COR-L47 (cell line): ENCODE measurements at places on chromosomes 2 and 18.

DNA sequence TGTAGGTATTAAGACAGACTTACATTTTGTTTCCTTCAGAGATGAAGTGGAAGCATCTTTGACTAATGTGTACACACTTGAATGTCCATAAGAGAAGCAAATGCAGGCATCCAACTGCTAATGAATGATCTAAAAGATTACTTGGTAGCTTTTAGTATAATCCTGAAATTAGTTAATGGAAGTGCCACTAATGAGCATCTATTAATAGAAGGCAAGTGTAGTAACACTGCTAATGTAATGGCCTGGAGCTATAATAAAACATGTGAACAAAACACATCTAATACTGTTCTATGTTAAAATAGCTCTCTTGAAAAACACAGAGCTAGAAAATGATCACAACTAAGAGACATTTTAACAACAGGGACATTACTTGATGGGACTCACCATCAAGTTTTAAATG, 225.3 kb downstream of the SLC8A1 start:
- no peak for DNase-seq

- DNase-seq, result no peak
Measured at GRCh38 chr2:65483763-65484162, 51.4 kb upstream of the SPRED2 start.

DNA sequence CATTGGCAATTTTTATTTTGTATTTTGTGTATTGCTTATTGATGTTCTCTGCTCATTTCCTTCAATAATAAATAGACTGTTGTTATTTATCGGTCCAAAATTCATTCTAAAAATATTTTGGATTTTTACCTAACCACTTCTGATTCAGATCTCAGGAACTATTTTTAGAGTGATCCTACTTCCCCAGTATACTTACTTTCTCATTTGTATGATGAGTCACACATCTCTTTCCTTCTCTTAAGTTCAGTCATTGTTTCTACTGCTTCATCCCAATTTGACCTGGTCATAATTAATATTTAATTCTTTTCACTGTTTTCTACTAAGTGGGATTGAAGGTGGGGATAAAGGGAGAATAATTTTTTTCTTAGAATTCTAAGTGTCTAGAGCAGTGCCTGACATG, 75.1 kb downstream of the AGPS start:
- no peak for DNase-seq

DNA sequence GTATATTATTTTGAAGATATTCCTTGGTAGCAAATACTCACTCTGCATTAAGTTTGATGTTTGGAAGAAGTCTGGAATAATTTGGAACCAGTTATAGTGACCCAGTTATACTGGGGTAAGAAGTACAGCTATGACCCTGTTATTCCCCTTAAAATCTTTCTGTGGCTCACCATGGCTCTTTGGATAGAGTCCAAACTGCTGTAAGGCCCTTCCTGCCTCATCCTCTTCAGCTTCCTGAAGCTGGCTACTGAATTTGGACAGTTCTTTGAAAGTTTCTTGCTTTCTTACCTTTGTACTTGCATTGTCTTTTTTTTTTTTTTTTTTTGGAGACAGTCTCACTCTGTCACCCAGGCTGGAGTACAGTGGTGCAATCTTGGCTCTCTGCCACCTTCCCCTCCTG, 85.6 kb downstream of the ABI2 start:
- no peak for DNase-seq

- no peak for DNase-seq
Measured at GRCh38 chr2:137952586-137953129, 11.6 kb upstream of the HNMT start.

GRCh38 chr2:37638973-37639372, 32.5 kb downstream of the CDC42EP3 start:
- no peak for DNase-seq

- DNase-seq, result no peak
Measured at GRCh38 chr2:145584353-145584752, 1064.4 kb upstream of the ZEB2 start.

DNA sequence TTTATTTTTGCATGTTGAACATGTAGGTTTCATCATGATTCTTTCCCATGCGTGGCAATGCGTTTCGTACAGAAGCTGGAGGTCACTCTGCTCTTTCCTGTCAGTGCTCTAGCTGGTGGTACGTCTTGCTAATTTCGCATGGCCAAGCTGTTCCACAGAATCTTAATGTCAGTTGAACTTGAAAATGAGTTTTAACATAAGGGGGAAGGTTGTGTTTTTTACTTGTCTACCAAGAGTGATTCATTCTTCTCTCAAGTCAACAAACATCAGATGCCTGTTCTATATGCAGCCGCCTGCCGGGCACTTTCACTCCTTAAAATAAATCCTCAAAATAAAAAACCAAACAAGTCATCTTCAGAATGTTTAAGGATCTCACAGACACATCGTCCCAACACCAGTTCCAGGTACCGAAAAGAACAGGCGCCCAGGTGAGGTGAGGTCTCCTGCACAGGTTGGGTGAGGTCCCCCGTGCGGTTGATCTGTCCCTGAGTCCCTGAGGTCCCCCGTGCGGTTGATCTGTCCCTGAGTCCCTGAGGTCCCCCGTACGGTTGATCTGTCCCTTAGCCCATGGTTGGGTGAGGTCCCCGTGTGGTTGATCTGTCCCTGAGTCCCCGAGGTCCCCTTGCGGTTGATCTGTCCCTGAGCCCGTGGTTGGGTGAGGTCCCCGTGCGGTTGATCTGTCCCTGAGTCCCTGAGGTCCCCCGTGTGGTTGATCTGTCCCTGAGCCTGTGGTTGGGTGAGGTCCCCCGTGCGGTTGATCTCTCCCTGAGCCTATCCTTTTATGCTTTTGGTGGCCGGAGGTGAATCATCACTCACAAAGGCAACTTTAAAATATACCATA, 57.0 kb upstream of the KCNG2 start:
- DNase-seq, result no peak

- DNase-seq, result no peak
Measured at GRCh38 chr2:182652326-182652725, 63.7 kb upstream of the DNAJC10 start.

- no peak for DNase-seq
Measured at GRCh38 chr2:219969508-219969907, 342.1 kb downstream of the SLC4A3 start.

- DNase-seq, result no peak
Measured at GRCh38 chr2:166239548-166239947, 111.7 kb upstream of the SCN1A start.

DNA sequence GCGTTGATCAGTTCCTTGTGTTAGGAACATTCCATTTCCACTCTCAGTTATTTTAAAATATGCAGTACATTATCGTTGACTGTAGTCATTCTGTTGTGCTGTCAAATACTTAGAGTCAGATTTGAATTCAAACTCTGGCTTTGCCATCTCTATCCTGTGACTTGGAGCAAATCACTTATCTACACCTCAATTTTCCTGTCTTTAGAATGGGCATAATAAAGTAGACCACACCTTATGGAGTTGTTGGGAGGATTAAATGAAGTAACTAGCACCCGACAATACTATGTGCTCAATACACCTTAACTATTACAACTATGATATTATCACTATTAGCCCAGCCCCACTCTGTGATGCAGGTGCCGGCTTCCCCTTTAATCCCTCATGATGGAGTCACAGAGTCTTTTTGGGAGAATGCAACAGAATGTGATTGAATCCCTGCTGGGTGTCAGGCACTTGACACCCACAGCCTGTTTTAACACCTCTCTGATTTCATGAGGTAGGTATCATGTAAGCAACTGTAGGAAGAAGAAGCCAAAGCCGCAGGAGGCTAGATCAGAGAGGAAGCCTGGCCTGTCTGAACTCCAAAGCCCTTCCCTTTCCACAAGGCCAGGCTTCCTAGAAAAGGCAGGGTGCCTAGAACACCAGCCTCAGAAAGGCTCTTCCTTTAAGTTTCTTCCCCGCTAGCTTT, 308.4 kb downstream of the NAPG start:
- no peak for DNase-seq

GRCh38 chr2:237431837-237432236, 17.9 kb upstream of the COL6A3 start:
- DNase-seq, result no peak

DNA sequence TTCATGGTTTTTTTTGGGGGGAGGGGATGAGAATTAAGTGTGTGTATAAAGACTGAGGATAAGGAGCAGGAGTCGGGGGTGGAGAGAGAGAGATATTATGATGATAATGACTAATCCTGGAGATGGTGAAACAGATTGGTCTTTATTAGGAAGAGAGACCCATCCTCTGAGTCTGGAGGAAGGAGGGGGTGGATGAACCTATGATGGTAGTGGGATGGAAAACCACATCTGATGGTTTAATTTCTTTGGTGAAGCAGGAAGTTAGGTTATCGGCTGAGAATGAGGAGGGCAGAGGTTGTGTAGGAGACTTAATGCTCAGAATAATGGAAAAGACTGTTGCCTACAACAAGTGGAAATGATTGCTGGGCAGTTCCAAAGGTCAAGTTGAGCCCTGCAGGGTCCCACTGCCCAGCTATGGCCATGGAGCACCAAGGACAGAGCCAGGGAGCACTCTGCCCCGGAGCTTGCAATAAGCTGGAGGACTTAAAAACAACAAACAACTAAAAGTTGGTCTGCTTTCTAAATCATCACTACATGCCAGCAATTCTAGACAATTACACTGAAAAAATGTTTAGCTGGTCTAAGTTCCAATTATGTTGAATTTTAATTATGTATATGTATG, 7.9 kb downstream of the SLC16A14 start:
- no peak for DNase-seq

DNA sequence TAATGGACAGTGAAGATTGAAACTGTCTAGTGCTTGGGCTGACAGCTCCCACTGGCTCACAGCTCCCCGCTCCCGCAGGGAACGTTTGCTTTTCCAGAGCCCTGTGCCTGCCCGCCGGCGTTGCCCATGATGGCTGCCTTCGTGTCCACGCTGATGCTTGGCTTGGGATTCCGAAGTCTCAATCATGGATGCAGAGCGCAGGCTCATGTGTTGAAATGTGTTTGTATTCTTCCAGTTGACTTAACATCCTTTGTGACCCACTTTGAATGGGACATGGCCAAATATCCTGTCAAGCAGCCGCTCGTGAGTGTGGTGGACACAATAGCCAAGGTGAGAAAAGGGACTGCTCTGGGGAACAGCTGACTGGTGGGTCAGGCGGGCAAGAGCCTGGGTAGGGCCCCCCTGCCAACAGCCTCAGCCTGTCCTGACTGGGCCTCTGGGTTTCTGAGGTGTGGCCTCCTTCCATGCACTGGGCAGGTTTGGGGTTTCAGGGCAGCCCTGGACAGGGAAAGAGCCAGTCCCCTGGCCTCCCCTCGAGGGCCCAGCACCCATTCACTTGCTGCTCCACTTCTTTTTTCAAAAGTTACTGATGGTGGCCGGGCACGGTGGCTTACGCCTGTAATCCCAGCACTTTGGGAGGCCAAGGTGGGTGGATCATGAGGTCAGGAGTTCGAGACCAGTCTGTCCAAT, 42.8 kb downstream of the ATP6V1C2 start:
- DNase-seq, result no peak

DNA sequence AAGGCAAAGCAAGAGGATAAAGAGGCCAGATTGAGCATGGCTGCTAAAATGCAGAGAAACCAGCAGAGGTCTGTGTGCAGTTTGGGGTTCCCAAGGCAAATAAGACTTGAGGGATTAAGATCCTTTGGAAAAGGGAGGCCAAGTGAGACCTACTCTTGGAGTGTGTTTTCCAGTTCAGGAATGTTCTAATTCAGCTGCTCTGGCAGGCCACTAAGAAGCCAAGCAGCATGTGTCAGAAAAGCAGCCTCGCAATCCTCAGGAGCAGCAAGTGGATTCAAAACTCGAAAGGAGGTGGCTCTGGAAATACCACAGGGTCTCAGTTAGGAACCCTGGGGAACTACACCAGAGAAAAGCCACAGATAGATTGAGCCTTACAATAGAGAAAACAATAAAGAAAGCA, 569.2 kb downstream of the METTL4 start:
- DNase-seq, result no peak

GRCh38 chr2:98734162-98734561, 3.2 kb upstream of the MGAT4A start:
- no peak for DNase-seq

- no peak for DNase-seq
Measured at GRCh38 chr18:10040287-10041011, 126.6 kb downstream of the VAPA start.

DNA sequence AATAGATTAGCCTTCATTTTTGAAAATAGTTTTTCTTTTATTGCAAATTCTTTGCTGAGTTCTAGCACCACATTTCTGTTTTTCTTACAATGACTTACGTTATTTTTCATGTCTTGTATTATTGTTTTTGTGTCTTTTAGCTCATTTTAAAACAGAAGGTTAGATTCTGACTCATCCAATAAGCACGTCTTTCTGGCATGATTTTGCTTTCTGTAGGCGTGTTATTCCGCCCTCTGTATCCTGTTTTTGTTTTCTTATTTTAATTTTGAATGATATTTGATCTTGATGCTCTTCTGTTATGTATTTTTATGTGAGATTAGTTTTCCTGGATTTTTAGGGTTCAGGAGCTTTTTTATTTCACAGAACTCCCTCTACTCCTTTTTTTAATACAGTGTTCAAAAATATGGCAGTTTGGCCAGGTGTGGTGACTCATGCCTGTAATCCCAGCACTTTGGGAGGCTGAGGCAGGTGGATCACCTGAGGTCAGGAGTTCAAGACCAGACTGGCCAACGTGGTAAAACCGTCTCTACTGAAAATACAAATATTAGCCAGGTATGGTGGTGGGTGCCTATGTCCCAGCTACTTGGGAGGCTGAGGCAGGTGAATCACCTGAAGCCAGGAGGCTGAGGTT, 145.0 kb downstream of the CLIP4 start:
- no peak for DNase-seq

DNA sequence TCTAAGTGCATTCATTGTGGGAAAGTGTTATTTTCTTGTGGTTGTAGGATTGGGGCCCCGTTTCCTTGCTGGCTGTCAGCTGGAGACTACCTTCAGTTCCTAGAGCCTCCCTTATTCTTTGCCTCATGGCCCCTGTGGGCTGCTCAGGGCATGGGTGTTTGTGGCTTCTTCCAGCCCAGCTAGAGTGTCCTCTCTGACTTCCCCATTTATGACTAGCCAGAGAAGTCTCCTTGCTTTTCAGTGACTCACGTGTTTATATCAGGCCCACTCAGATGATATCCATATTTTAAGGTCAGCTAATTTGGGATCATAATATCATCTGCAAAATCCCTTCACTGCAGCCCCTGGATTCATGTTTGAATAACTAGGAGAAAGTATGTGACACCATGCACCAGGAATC, 62.8 kb downstream of the DTNA start:
- DNase-seq, result no peak

GRCh38 chr2:226114436-226114835, 685.2 kb downstream of the IRS1 start:
- no peak for DNase-seq

DNA sequence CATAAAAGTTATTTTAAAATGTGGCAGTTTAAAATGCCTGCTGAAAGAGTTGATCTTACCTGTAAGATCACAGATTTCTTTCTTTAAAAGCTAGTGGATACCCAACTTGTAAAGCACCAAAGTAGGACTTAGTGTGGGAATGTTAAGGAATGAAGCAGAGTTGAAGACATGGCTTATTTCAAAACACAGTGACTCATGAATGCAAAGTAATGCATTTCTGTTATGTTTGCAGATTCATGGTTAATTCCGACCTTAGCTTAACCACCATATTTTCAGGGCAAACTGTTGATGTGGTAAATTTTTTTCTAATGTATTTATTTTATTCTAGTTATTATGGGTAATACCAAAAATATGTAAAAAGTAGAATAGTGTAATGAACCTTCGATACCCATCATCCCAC, 206.8 kb upstream of the FOSL2 start:
- no peak for DNase-seq
